ENCODE measurements at places on chromosomes 13 and 19.

DNA sequence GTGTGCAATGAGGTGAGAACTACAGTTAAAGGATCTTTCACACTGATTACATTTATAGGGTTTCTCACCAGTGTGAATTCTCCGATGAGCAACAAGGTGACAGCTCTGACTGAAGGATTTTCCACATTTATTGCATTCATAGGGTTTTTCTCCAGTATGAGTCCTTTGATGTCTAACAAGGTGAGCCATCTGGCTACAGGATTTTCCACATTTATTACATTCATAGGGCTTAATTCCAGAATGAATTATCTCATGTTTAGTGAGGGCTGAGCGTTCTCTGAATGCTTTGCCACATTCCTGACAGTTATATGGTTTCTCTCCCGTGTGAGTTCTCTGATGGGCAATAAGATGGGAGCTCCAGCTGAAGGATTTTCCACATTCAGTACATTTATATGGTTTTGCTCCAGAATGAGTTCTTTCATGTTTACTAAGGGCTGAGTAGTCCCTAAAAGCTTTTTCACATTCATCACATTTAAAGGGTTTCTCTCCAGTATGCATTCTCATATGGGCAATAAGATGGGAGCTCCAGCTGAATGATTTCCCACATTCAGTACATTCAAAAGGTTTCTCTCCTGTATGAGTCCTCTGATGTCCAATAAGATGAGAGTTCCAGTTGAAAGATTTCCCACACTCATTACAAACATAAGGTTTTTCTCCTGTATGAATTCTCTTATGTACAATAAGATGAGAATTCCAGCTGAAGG lies 4.4 kb upstream of the C19orf18 start:
- DNase-seq, result no peak

- no peak for DNase-seq
Observed at GRCh38 chr13:85266771-85267170, 532.4 kb downstream of the SLITRK6 start.

- DNase-seq, result no peak
Observed at GRCh38 chr19:29399804-29400203, 126.0 kb upstream of the VSTM2B start.

- DNase-seq, result no peak
Observed at GRCh38 chr19:3515891-3516422, 9.8 kb downstream of the FZR1 start.

GRCh38 chr13:52061587-52061986 lies 37.1 kb downstream of the UTP14C start:
- no peak for DNase-seq

- peak; percentile 9 for DNase-seq
Observed at GRCh38 chr19:51712461-51713081, 11.2 kb downstream of the HAS1 start.

- no peak for DNase-seq
Observed at GRCh38 chr19:45791744-45792469, 738 bp downstream of the DMWD start.

GRCh38 chr13:32314271-32315237 lies 609 bp downstream of the ZAR1L start:
- peak; percentile 40 for DNase-seq

DNA sequence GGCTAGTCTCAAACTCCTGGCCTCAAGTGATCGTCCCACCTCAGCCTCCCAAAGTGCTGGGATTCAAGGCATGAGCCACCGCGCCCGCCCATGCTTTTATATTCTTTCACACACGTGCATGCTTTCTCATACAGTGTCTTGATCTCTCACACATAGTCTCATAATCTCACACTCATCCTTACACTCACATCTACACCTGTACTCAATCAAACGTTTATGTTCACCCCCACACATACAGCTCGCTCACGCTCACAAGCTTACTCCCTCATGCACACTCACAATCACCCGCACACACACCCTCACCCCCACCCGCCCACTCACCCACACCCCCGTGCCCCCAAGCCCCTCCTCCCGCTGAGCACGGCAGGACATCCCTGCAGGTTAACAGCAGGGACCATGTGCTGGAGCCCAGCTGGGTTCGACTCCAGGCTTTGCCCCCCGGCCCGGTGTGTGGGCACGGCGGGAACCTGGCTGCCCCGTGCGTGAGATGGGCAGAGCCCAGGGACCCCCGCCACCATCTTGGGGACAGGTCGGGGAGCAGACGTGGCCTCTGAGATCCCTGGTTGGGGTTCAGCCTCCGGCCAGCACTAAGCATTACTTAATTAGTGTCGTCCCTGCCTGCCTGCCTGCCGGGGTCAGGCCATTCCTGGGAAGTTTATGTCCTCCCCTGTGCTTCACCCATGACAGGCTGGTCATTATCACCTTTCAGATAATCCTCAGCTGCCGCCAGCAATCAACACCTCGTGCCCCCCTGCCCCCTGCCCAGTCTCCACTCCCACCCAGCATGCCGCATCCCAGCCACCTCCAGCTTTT lies 11.4 kb downstream of the SBK2 start:
- no peak for DNase-seq

- DNase-seq, result no peak
Observed at GRCh38 chr13:87093399-87093798, 577.8 kb upstream of the SLITRK5 start.

GRCh38 chr19:4984438-4984990 lies 15.6 kb downstream of the KDM4B start:
- DNase-seq, result peak; percentile 88

DNA sequence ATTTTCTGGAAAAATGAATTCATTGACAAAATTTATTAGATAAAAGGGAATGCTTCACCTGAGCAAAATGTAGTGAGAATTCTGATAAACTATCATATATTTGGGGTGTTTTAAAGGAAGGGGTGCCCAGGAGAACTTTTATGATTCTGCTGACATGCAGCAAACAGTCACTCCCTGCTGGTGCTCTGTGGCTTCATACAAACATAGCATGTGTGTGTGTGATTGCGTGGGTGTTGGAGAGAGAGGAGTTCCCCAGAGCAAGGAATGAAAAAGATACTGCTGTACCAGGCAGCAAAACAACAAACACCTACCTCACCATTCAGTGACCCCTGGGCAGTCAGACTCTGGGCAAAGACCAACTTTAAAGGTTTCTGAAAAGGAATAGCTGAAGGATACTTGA lies 546.7 kb downstream of the RFC3 start:
- DNase-seq, result no peak

DNA sequence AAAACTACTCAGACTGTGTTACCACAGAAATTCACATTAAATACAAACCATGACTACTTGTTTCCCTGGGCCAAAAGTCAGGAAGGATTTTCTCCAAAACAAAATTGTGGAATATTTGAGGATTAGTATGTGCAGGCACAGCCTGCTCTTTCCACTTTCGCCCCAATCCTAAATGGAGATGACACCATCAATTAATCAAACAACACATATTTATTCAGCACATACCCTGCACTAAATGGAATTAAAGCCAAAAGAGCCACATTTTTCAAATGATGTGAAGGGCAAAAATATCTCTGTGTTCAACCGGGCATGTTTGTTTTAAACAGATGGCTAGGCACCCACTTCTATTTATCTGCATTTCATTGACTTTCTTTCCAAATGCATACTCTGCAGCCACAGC lies 523.1 kb downstream of the DCT start:
- DNase-seq, result no peak

- DNase-seq, result no peak
Observed at GRCh38 chr19:4064496-4065260, 2.0 kb downstream of the ZBTB7A start.

Measured in DMS79 treated with DMSO at 0.1 percent for 48 hours (cell line).